ENCODE measurements at places on chromosomes 12 and 14. TPM values are rescaled to one million over a fixed set of nuclear protein-coding genes. Genes with fewer than 3 reads are reported as not detected.

DNA sequence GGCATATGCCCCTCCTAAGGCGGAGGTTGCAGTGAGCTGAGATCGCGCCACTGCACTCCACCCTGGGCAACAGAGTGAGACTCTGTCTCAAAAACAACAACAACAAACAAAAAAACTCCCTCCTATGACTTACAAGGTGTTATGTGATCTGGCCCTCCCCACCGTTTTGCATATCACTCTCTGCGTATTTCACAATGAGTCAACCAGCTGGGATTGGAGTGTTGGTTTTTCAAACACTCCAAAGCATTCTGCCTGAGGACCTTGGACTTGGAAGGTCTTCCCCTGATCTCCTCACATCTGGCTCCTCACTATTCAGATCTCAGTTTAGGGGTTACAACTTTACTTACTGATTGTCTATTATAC, 14.0 kb downstream of the MANSC1 start:
- peaks cover 2% of the 10 kb centered on the region for H3K4me1 ChIP-seq
- DNase-seq = no peak
- no peaks in the 10 kb centered on the region for H3K36me3 ChIP-seq
- no peak overlapping the region for H3K4me3 ChIP-seq
- H3K27ac ChIP-seq = no peak overlapping the region
- H3K27me3 ChIP-seq = no peaks in the 10 kb centered on the region

The METTL17 gene
- 33.5 TPM for total RNA-seq

GRCh38 chr14:92252323-92252722, 70.6 kb upstream of the SLC24A4 start:
- DNase-seq = no peak
- no peaks in the 10 kb centered on the region for H3K4me1 ChIP-seq
- H3K27me3 ChIP-seq = no peaks in the 10 kb centered on the region
- H3K4me3 ChIP-seq = no peak overlapping the region
- H3K27ac ChIP-seq = no peak overlapping the region
- H3K36me3 ChIP-seq = no peaks in the 10 kb centered on the region

DNA sequence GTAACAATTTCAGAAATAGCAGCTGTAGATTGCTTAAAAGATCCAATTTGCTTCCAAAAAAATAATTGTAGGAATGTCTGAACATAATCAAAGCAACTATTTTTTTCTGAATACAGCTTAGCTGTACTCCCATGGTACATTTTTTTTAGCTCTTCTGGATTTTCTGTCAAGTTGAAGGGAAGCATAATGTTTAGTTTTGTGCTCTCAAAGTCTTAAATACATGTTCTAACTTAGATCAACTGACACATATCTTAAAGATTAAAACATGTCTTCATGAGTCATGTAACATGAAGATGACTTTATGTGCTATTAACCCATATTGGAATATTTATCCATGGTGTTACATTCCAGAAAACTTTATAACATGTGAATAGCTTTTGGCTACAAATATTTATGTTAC, 255.7 kb downstream of the BTG1 start:
- H3K4me3 ChIP-seq = no peak overlapping the region
- no peaks in the 10 kb centered on the region for H3K27me3 ChIP-seq
- H3K36me3 ChIP-seq = no peaks in the 10 kb centered on the region
- DNase-seq = no peak
- H3K4me1 ChIP-seq = no peaks in the 10 kb centered on the region
- H3K27ac ChIP-seq = no peak overlapping the region

GRCh38 chr14:100640471-100641273, 53.5 kb upstream of the BEGAIN start:
- H3K27ac ChIP-seq = no peak overlapping the region
- DNase-seq = peak; percentile 38
- no peaks in the 10 kb centered on the region for H3K36me3 ChIP-seq
- no peak overlapping the region for H3K4me3 ChIP-seq

DNA sequence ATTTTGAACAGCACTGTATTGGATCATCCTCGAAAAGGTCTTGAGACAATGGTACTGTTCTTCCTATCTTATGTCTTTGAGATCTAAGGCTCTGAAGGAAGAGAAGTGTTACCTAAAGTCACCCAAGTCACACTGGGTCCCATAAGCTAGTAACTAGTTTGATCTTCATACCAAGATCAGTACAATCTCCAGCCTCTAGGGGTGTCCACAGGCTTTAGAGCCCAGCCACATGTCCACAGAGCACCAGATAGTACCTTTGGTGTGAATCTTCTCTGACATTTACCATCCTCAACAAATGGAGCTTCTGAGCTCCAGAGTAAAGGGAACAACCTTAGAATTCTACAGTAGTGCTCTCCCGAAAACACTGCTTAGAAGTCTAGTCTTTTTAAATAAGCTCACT, 78.7 kb downstream of the KSR2 start:
- H3K4me1 ChIP-seq = no peaks in the 10 kb centered on the region
- DNase-seq = no peak
- no peak overlapping the region for H3K27ac ChIP-seq

DNA sequence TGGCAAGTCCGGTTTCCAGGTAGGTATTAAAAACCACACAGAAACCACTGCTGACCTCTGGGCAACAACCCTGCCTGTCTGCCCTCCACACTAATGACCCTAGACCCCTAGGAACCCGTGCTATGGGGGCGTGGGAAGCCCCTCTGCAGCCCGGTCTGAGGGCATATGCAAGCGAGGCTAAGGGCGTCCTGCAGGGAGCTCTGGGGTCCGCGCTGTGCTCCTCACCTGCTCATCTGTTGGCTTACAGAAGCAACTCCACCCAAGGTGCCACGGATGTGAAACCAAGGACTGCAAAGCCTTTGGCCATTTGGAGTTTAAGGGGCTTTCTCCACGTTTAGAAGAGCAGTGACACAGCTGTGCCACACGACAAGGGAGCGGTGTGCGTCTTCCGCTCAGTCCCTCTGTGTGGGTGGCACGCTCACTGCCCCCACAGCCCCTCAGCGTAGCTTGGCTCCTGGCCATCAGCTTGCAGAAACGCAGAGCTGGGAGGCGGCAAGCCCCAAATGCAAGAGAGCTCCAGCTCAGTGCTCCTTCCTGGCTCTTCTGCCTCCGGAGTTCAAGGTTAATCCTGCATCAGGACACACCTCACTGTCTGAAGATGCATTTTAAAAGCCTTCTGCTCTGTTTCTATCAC, 18.4 kb downstream of the AMN start:
- no peaks in the 10 kb centered on the region for H3K4me1 ChIP-seq
- no peak overlapping the region for H3K4me3 ChIP-seq
- DNase-seq = no peak

GRCh38 chr14:90811641-90812040, 4.6 kb downstream of the TTC7B start:
- H3K4me1 ChIP-seq = no peaks in the 10 kb centered on the region
- H3K4me3 ChIP-seq = no peak overlapping the region
- no peak overlapping the region for H3K27ac ChIP-seq
- no peaks in the 10 kb centered on the region for H3K27me3 ChIP-seq

GRCh38 chr12:39920647-39921046, 185.2 kb downstream of the SLC2A13 start:
- DNase-seq = no peak
- H3K27me3 ChIP-seq = no peaks in the 10 kb centered on the region
- no peak overlapping the region for H3K27ac ChIP-seq
- no peak overlapping the region for H3K4me3 ChIP-seq
- H3K36me3 ChIP-seq = no peaks in the 10 kb centered on the region

DNA sequence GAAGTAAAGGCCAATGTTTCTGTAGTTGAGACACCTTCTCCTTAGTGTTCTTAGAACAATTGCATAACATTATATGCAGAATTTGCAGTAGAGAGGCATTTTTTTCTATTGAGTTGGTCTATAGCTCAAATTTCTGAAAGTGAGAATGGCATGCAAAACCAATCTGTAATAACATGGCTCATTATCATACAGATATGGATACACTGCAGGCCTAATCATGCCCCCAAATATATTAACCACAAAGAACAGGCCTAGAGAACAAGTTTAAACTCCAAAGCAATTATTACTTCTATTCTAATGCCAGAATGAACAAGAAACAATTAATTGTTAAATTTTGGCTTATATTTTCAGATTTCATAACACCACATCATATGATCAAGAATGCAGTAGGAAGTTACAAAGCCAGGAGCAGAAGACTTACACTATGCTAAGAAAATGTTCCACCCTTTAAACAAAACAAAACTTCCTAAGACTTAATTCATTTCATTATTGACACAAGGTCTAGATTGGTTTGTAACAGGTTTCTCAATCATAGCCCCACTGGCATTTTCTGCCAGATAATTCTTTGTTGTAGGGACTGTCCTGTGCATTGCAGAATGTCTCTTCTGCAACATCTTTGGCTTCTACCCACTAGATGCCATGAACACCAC, 26.9 kb downstream of the TMTC1 start:
- H3K27ac ChIP-seq = no peak overlapping the region
- no peak for DNase-seq
- no peaks in the 10 kb centered on the region for H3K27me3 ChIP-seq
- no peaks in the 10 kb centered on the region for H3K4me1 ChIP-seq
- H3K36me3 ChIP-seq = peaks cover 8% of the 10 kb centered on the region

GRCh38 chr12:115897729-115898128, 379.8 kb downstream of the MED13L start:
- no peak overlapping the region for H3K4me3 ChIP-seq
- H3K4me1 ChIP-seq = no peaks in the 10 kb centered on the region
- DNase-seq = no peak
- no peak overlapping the region for H3K27ac ChIP-seq

The CINP gene
- total RNA-seq = 25.9 TPM

- H3K4me3 ChIP-seq = no peak overlapping the region
- H3K4me1 ChIP-seq = no peaks in the 10 kb centered on the region
- no peaks in the 10 kb centered on the region for H3K27me3 ChIP-seq
These were observed 60.9 kb downstream of the ELK3 start for GRCh38 chr12:96255077-96255476.

- no peaks in the 10 kb centered on the region for H3K36me3 ChIP-seq
- H3K27me3 ChIP-seq = no peaks in the 10 kb centered on the region
- H3K4me1 ChIP-seq = peaks cover 6% of the 10 kb centered on the region
- H3K4me3 ChIP-seq = no peak overlapping the region
- DNase-seq = no peak
These were observed 953 bp upstream of the SNRPF start for GRCh38 chr12:95857799-95858198.

DNA sequence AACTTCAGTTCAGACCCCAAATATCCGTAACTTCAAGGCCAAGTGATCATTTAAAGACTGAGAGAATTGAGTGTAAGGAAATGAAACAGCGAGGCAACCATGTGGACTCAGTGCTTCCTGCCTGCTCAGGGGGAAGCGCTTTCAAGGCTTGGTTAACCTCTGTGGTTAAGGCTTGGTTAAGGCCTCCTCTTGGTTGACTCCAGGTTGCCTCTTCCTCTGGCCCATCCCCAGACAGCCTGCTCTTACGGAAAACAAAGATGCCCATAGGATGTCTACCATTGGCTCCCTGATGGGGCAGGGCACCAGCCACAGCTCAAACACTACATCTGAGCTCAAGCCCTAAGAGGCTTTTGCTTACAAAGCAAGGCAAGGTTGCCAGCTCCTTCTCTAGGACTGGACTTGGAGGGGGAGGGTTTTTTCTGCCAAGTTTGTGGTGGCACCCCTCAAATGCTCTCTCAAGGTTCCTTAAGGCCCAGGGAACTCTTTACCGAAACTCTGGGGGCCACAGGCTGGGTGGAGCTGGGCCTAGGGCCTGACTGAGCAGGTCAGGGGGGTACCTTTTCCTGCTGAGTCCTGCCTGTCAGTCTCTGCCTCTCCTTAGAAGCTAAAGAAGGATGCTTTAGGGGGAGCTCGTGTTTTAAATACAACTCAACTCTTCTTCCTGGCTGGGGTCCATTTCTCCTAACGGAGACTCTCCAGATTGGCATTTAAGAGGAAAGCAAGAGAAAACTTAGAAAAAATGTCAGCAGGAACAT, 13.7 kb downstream of the COL2A1 start:
- no peaks in the 10 kb centered on the region for H3K4me1 ChIP-seq
- no peak overlapping the region for H3K4me3 ChIP-seq
- no peaks in the 10 kb centered on the region for H3K36me3 ChIP-seq
- no peak overlapping the region for H3K27ac ChIP-seq

DNA sequence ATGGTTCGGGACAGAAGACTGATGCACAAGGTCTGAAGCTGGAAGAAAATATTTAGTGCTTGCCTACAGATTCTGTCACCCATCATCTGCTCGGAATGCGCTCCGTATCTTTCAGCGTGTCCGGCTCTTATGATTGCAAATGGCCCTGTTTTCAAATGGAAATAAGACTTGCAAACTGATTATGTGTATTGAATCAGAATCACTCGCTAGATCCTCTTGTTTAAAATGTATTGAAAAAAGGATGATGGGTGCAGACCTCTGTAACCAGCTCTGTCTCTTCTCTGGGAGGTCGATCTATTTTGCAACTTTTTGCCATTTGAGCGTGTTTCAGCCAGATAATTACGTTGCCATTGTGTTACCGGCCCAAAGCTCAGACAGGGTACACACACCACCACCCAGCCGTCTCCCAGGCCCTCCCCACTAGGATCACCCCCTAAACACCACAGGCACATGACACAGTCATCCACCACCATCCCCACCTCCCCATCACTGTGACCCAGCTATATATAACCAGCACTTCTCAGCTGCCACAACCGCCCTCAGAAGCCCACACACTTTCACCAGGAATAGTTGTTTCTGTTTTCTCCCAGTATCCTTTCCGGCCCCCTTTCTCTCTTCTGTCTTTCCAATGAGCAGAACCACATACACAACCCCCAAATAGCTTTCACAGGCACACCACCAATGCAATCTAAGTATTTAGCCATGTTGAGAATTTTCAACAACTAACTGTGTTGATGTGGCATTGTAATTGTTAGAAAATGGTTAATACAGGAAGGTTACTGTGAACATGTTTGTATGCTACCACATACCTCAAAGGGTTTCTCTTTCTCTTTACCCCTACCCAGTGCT, 10.7 kb downstream of the NKX2-1 start:
- H3K4me3 ChIP-seq = no peak overlapping the region
- H3K27me3 ChIP-seq = peaks cover 4% of the 10 kb centered on the region
- DNase-seq = no peak
- H3K27ac ChIP-seq = no peak overlapping the region
- no peaks in the 10 kb centered on the region for H3K36me3 ChIP-seq

GRCh38 chr12:56231184-56231582, 1.3 kb downstream of the SLC39A5 start:
- no peak for DNase-seq
- H3K27ac ChIP-seq = no peak overlapping the region
- H3K36me3 ChIP-seq = no peaks in the 10 kb centered on the region
- no peak overlapping the region for H3K4me3 ChIP-seq

The MED13L gene
- total RNA-seq = 198 TPM

DNA sequence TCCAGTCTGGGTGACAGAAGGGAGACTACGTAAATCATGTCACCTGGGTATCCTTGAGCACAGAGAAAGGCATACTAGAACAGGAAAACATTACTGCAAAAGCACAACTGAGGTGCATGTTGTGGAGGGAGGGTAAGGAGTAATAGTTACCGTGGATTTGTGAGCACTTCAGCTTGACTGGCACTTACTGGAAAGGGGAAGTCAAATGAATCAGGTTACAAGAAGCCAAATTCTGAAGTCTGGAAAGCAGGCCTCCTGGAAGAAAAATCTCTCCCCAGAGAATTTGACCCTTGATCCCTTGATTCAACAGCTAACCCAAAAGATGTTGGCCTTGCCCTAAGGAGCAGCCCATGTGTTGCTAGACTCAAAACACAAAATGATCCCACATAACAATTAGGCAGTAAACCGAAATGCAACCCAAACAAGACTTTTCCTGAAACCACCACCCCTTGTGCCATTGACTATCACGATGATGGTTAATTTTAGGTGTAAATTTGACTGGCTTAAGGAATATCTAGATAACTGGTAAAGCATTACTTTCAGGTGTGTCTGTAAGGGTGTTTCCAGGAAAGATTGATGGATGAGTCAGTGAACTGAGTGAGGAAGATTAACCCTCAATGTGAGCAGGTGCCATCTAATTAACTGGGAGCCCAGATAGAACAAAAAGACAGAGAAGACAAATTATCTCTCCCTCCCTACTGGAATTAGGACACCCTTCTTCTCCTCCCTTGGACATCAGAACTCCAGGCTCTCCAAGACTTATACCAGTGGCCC, 108.8 kb downstream of the SLC25A21 start:
- DNase-seq = no peak
- no peak overlapping the region for H3K27ac ChIP-seq
- no peak overlapping the region for H3K4me3 ChIP-seq
- no peaks in the 10 kb centered on the region for H3K36me3 ChIP-seq

All from aorta (tissue), 5 donors.